ENCODE measurements at places on chromosomes 2 and 18. TPM values are rescaled to one million over a fixed set of nuclear protein-coding genes. Genes with fewer than 3 reads are reported as not detected.

DNA sequence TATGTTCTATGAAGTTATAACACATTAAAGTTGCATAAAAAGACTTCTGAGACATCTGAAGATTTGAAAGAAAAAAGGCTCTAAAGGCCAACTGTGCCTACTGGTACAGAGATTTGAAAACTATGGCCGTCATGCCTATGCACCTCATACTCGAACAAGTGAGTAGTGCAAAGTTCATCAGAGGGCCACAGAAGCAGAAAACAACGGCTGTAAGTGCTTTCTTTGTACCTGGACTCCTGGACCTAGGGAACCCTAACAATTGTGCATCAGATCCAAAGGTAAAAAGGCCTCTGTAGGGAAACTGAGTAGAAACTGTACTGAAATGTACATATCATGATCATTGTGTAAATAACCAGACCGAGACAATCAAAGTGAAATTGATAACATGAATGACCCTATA is 230.4 kb upstream of the CHST9 start:
- no peak overlapping the region for H3K27ac ChIP-seq
- H3K4me3 ChIP-seq = no peak overlapping the region
- no peaks in the 10 kb centered on the region for H3K36me3 ChIP-seq
- H3K4me1 ChIP-seq = no peaks in the 10 kb centered on the region

DNA sequence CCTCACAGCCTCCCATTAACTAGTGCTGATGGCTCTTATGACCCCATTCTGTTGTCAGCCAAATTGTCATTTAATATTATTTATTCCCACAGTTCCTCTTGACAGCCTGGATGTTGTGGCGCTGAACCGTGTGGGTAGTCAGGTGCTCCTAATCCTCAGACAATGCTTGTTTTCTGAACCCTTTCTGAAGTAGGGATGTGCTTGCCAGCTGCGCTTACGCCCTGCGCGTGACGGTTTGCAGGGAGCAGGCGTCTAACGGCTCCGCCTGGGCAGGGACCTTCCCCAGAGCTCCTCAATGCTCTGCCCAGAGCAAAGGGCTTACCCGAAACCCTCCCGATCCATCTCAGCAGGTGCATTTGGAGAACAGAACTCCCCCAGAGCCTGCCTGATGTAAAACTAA is 358.2 kb upstream of the MYT1L start:
- no peak overlapping the region for H3K4me3 ChIP-seq
- H3K4me1 ChIP-seq = no peaks in the 10 kb centered on the region
- no peaks in the 10 kb centered on the region for H3K27me3 ChIP-seq
- no peak overlapping the region for H3K27ac ChIP-seq

- no peak overlapping the region for H3K27ac ChIP-seq
- DNase-seq = no peak
- H3K4me1 ChIP-seq = peaks cover 31% of the 10 kb centered on the region
- H3K4me3 ChIP-seq = no peak overlapping the region
- H3K27me3 ChIP-seq = no peaks in the 10 kb centered on the region
- no peaks in the 10 kb centered on the region for H3K36me3 ChIP-seq
Observed at GRCh38 chr2:181394741-181395437, 62.3 kb upstream of the ITGA4 start.

BCL11A gene
- 4.0 TPM for total RNA-seq

DNA sequence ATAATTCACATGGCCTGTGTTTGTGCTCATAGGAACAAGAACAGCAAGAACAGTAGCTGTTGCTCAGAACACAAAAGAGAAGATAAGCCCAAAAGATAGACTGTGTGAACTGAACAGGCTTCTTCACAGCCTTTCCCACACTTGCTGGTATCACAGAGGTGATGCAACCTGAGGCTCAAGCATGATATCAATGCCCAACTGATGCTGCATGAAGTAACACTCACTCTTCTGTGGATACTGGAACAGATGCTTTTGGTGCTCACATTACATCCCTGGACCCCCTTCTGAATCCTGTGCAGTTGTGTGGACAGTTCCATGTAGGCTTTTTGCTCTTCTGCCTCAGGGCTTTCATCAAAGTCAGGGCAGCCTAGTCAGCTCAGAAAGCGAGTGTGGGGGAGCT is 88.4 kb upstream of the RND3 start:
- no peak overlapping the region for H3K27ac ChIP-seq
- no peak overlapping the region for H3K4me3 ChIP-seq
- H3K36me3 ChIP-seq = no peaks in the 10 kb centered on the region
- no peak for DNase-seq
- no peaks in the 10 kb centered on the region for H3K27me3 ChIP-seq
